ENCODE measurements at places on chromosomes 1 and 21.

GRCh38 chr1:155304558-155305063 is 3.4 kb upstream of the PKLR start:
- DNase-seq = no peak

GRCh38 chr1:1232208-1232795 is at the start of gene B3GALT6:
Gene B3GALT6 (plus strand): TSS chr1:1232237. CDS start chr1:1232279, 42 bp downstream.
- no peak for DNase-seq

- no peak for DNase-seq
Observed at GRCh38 chr1:201945863-201946223, 505 bp downstream of the LMOD1 start.

- DNase-seq = no peak
Observed at GRCh38 chr1:52386458-52386857, 17.8 kb downstream of the ORC1 start.

- no peak for DNase-seq
Observed at GRCh38 chr1:14138135-14138506, 438.1 kb downstream of the PRDM2 start.

DNA sequence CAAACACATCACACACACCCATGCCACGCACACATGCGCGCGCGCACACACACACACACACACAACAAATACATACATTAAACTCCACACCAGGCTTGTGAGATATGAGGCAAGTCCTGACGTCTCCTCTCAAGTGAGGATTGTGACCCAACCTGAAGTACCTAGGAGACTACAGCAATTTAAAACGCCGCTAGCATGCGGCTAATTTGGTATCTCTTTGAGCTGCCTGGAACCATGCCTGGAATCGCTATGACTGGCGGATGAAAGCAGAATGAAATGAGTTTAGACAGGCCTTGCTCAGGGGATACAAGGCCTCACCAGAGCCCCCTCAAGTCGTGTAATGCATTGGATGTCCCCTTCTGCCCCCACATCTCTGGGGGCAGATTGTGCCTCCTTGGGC is 1.6 kb upstream of the RAB7B start:
- no peak for DNase-seq

All from activated T-helper 9 cell treated with anti-CD3 and anti-CD28 coated beads, Interleukin-2, amount 50 U/mL, for 16 hours (primary cell).